ENCODE measurements at places on chromosomes 5 and 9.

GRCh38 chr9:130570208-130570607 is 9.2 kb upstream of the FUBP3 start:
- no peak for DNase-seq

- DNase-seq = no peak
These were observed 33.3 kb downstream of the SH3RF2 start for GRCh38 chr5:145969714-145970092.

- no peak for DNase-seq
These were observed 532.6 kb downstream of the CSNK1G3 start for GRCh38 chr5:124044613-124045012.

- DNase-seq = no peak
These were observed 12.1 kb upstream of the NCS1 start for GRCh38 chr9:130159915-130160670.

- DNase-seq = no peak
These were observed 87.1 kb downstream of the PDE6A start for GRCh38 chr5:149857499-149857898.

- DNase-seq = no peak
These were observed 6.5 kb downstream of the ARL14EPL start for GRCh38 chr5:116038817-116039216.

GRCh38 chr5:89297066-89297465 is 414.1 kb upstream of the MEF2C start:
- DNase-seq = no peak

DNA sequence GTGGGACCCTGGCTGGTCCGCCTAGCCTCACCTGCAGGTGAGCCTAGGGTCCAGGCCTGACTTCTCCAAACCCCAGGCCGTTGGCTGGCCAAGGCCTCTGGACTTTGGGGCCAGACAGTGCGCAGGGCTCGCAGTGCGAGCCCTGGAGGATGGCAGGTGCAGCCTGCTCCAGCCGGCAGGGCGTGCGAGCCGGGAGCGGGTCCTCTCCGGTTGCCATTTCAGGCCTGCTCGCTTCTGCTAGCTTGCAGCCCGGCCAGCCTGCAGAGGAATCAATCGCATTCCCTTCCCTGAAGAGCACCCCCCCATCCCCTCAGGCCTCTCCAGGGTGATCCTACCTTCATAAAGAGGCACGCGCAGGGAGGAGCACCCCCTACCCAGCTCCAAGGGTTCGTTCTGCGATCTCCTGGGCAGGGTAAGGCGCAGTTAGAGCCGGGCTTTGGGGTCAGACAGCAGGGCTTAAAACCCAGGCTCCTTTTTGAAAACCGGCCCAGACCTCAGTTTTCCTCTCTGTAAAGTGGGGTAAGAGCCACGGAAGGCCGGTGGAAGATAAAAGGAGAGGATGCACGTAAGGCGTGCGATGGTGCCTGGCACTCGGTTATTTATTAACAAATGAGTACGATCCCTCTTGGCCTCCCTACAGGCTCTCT is 6.2 kb downstream of the BARHL1 start:
- no peak for DNase-seq

GRCh38 chr5:64612344-64612961 is 77.8 kb upstream of the SHISAL2B start:
- peak; percentile 16 for DNase-seq

DNA sequence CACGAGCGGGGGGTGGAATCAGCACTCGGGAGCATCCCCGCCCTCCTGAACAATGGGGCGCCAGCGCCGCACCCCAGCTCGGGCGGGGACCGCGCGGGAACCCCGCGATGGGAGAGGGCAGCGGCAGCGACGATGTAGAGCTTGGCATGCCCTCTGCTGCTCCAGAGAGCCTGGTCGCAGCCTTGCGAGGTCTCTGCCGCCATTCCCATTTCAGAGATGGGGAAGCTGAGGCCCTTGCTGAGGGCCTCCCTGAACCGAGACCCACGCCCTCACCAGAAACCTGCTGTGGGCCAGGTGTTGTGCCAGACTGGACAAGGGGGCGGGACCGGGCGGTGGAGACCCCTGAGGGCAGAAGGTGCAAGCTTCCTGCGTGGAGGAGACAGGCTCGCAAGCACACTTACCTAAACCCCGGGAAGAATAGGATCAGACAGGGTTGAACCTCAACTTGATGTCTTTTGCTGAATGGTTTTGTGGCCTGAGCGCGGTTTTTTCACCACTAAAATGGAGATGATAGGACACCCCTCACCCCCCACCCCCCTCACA is 647 bp upstream of the MEGF9 start:
- DNase-seq = no peak

DNA sequence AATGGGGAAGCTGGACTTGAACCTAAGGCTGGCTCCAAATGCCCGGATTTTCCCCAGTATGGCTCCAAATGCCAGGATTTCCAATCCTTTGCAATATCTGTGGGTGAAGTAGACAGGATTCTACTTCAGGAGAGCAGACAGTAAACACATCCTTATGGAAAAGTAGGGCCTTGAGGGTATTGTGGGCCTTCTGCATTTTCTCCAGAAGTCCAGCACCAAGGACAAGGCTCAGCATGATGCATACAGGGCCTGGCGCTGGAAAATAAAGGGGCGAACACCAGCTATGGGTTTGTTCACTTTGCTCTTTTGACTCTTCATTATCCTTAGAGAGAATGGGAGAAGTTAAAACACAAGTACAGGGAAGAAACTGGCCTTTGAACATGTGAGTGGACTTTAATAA is 347.5 kb downstream of the SEMA5A start:
- no peak for DNase-seq

GRCh38 chr5:110070836-110071235 is 381.1 kb downstream of the MAN2A1 start:
- DNase-seq = no peak

DNA sequence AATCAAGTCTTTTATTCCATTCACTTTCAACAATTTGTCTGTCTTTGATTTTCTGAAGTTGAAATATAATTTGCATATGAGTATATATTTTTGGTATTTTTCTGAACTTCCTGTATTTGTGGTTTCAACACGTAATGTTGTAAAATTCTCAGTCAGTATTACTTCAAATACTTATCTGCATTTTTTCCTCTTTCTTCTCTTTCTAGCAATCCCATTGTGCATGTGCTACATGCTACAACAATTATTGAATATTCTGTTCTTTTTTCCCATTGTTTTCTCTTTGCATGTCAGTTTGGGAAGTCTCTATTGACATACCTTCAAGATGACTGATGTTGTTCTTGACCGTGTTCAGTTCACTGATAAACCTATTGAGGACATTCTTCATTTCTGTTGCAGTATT is 5.6 kb upstream of the ANKRD18A start:
- no peak for DNase-seq

DNA sequence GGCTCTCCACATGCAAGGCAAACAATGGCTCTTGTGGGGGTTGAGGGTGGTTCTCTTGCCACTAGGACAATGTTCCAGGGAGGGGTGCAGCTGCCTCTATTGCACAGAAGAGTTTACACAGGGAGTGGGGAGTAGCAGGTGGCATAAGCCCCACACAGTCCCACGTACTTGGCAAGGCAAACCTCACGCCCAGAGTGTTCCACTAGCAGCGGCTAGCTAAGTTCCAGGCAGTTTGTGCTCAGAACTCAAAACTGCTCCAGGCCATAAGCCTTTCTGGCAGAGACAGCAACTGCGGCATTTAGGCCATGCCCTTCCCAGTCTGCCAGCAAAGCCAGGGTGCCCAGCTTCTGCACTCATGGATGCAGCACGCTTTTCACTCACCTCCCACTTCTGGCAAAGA is 29.0 kb upstream of the BTNL3 start:
- no peak for DNase-seq

- no peak for DNase-seq
These were observed 369.9 kb upstream of the DAB2 start for GRCh38 chr5:39794513-39795210.

Measured in AG04450 (cell line).